Activated gamma-delta T cell treated with Interleukin-2 at 50 U/mL for 16 hours (primary cell): ENCODE measurements at places on chromosomes 3 and 15.

- no peak for DNase-seq
Observed at GRCh38 chr3:24510030-24510648, 15.5 kb upstream of the THRB start.

DNA sequence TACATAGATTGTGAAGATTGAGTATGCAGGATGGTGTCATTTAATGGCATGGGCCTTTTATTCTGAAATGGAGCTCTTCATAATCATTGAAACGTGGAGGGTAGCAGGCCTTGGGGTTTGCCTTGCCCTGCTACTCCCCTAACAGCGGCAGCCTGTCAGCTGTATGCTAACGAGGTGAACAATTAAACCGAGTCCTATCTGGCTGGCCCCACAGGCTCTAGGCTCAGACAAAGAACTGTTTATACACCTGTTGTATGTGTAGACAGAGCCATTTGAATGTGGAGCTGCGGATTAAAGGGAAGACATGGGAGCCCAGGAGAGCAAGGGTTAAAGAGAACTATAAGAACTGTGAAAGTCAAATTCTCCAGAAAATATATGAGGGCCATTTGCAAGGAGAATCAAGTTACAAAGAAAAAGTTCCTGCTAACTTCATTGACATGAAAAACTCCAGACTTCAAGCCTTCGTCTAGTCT is 116.7 kb upstream of the CGNL1 start:
- no peak for DNase-seq

GRCh38 chr3:169628567-169628966 is 34.9 kb downstream of the MECOM start:
- no peak for DNase-seq

DNA sequence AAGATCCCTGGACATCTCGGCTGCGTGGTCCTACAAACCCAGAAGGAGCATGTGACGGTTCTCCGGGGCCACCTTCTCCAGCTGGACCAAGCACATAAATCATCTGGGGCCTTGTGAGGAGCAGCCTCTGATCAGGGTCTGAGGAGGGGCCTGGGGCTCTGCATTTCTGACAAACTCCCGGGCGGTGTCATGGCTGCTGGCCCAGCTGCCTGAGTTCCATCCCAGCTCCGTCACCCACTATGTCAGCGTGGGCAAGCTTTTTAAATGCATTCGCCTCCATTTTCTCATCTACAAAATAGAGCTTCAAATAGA is 126.3 kb upstream of the MEF2A start:
- DNase-seq: no peak

GRCh38 chr3:25783661-25784512 is 644 bp upstream of the NGLY1 start:
- no peak for DNase-seq

GRCh38 chr3:133448478-133449122 is 48.7 kb downstream of the BFSP2 start:
- DNase-seq: no peak

- no peak for DNase-seq
Observed at GRCh38 chr15:101664303-101664913, 12.2 kb upstream of the TM2D3 start.

DNA sequence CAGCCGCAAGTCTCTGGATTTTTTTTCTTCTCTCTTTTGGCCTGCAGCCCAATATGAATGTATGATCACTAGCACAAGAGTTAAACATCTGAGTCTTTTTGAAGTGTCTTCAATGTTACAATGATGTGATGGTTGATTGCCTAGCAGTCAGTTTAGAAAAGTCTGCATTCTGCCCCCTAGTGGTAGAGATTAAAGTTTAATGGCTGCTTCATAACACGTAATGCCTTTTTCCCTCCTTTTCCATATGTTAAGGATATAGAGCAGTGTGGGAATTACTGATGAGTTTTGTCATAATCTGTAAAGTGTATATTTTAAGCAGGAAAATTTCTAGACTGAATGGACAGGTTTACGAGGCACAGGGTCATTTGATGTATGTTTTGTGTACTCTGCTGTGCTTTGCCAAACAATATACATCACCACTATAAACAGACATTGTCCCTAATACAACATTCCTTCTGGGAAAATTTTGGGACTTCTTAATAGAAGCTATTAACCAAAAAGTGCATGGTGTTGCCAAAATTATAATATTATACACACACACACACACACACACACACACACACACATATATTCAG is 1038.5 kb upstream of the NR2F2 start:
- no peak for DNase-seq

- no peak for DNase-seq
Observed at GRCh38 chr3:24829629-24830229, 335.1 kb upstream of the THRB start.

GRCh38 chr3:14508966-14509795 is 31.0 kb downstream of the GRIP2 start:
- DNase-seq: peak; percentile 72

- no peak for DNase-seq
Observed at GRCh38 chr3:176193032-176193730, 1004.1 kb downstream of the TBL1XR1 start.

DNA sequence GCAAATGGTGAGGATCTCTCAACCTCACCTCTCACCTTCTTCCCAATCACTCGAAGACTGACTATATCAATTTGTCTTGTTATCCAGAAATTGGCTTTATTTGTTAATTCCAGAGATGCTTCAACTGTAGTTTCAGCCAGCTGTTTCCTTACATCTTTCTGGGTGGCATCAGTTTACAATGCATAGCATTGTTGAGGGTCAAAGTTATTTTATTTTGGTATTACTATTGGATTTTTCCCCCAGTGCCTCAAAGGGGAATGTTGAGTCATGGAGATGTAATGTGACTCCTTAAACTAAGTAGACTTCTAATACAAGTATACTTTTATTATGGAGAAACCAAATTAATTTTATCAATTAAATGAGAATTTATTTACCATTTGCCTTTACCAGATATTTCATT is 351.6 kb downstream of the TIGIT start:
- no peak for DNase-seq

- no peak for DNase-seq
Observed at GRCh38 chr3:73215901-73216300, 154.4 kb downstream of the EBLN2 start.

GRCh38 chr15:76258460-76258859 is 52.8 kb downstream of the ETFA start:
- no peak for DNase-seq

DNA sequence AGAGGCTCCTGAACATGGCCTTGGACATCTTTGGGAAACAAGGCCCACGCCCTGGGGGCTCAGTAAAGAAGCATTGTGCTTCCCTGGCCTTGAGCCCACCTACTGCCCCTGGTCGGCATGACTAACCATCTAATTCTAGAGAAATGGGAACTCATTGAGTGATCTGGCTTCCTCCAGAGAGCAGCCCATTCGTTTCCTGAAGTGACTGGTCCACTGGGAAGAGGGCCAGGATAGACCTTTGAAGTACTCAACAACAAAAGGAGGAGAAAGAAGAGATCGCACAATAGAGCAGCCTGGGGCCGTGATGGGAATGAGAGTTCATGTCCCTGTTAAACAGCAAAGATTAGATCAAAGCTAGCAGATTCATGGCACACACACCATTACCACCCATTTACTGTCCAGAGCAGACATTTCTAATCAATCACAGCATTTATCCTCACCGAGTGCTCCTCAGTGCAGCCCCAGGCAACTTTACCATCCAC is 514.4 kb upstream of the PROK2 start:
- no peak for DNase-seq

- DNase-seq: no peak
Observed at GRCh38 chr3:97721446-97721845, 43.1 kb upstream of the ARL6 start.

GRCh38 chr15:79218588-79219200 is 63.8 kb upstream of the ANKRD34C start:
- DNase-seq: no peak

- no peak for DNase-seq
Observed at GRCh38 chr3:31918179-31919150, 62.6 kb downstream of the OSBPL10 start.

- DNase-seq: no peak
Observed at GRCh38 chr3:1117843-1118473, 25.1 kb downstream of the CNTN6 start.

- no peak for DNase-seq
Observed at GRCh38 chr3:43699864-43700263, 9.1 kb downstream of the ABHD5 start.

DNA sequence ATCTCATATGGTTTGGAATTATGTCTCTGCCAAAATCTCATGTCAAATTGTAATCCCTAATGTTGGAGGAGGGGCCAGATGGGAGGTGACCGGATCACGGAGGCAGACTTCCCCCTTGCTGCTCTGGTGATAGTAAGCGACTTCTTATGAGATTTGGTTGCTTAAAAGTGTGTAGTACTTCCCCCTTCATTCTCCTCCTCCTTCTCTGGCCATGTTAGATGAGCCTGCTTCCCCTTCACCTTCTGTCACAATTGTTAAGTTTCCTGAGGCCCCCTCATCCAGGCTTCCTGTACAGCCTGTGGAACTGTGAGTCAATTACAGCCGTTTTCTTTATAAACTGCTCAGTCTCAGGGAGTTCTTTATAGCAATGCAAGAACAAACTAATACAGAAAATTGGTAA is 51.1 kb downstream of the NEDD4 start:
- DNase-seq: no peak

DNA sequence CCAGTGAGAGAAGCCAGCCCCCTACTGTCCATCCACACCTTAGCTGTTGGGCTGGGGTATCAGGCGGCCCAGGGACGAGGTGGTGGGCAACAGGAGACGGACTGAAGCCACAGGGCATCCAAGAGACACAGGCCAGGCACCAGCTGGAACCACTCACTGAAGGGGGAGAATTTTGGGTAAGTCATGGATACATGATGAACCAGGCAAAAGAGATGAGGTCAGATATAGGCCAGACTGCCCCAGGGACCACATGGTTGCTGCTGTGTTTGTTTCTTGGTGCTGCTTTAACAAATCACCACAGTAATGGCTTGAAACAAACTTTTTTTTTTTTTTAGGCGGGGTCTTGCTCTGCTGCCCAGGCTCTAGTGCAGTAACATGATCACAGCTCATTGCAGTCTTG is 66.4 kb downstream of the SEMA5B start:
- DNase-seq: no peak

DNA sequence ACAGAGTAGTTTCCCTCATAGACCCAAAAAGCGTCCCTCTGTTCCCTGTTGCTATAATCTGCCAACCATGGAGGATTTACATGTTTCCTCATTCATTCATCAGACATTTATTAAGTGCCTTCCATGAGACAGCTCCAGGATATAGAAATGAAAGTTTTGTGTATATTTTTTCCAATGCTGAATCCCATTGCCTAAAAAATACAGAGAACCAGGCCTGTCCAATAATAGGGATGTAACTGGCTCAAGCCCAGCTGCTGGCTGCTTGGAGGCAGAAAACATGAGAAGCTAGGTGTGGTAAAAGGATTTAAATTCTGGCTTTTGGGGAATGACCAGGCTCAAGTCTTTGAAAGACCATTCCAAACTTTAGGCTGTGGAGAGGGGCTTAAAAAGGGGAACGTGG is 41.5 kb downstream of the RARB start:
- no peak for DNase-seq

DNA sequence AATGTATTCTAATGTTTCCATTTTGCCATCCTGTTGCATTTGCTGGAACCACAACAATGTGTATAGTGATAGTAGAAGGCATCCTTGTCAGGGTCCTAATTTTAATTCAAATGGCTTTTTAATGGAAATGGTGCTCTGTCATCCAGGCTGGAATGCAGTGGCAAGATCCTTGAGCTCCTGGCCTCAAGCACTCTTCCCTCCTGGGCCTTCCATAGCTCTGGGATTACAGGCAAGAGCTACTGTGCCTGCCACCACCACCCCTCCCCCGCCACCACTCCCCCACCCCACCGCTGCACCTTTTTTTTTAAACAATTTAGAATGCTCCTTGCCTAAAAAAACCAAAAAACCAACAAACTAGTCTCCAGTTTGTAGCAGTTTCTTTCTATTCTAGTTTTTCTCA is 15.2 kb upstream of the IQCF6 start:
- DNase-seq: no peak

- no peak for DNase-seq
Observed at GRCh38 chr3:170096342-170096741, 58.5 kb downstream of the GPR160 start.

- no peak for DNase-seq
Observed at GRCh38 chr3:72154391-72155335, 369.7 kb upstream of the PROK2 start.

DNA sequence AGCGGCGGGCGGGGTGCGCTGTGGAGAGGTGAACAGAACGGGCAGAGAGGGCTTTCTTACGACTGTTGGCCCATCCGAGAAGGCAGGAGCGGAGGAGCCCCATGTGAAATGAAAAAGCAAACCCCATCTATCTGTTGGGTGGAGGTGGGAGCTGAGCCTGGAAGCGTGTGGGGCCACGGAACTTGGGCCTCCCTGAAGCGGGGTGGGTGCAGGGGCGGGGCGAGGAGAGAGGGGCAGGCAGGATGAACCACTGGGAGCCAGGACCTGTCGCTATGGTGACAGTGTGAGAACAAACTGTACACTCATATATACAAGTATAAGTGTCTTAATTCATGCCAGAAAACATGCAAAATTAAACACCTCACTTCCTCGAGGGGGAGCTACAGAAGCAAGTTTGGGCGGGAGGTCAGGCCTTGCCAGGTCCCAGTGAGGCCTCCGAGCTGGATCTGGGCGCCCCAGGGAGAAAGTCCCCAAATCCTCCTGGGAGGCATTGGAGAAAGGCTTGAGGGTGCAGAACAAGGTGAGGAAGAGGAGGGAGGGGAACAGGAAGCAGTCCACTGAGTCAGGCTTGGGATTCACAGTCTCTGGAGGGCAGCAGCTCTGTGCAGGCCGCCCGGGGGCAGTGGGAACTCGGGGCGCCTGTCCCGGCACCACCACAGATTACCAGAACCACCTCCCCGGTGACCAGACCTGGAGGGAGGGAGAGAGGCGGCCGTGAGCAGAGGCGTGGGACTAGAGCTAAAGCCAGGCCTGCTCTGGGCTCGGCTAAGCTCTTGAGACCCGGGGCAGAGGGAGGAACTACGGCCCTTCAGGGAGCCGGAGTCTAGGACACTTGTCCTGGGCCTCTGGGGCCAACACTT is 34.8 kb downstream of the RBPMS2 start:
- no peak for DNase-seq

- DNase-seq: no peak
Observed at GRCh38 chr3:31832551-31832950, 148.5 kb downstream of the OSBPL10 start.

- DNase-seq: no peak
Observed at GRCh38 chr3:71244826-71245488, 338.6 kb downstream of the FOXP1 start.

DNA sequence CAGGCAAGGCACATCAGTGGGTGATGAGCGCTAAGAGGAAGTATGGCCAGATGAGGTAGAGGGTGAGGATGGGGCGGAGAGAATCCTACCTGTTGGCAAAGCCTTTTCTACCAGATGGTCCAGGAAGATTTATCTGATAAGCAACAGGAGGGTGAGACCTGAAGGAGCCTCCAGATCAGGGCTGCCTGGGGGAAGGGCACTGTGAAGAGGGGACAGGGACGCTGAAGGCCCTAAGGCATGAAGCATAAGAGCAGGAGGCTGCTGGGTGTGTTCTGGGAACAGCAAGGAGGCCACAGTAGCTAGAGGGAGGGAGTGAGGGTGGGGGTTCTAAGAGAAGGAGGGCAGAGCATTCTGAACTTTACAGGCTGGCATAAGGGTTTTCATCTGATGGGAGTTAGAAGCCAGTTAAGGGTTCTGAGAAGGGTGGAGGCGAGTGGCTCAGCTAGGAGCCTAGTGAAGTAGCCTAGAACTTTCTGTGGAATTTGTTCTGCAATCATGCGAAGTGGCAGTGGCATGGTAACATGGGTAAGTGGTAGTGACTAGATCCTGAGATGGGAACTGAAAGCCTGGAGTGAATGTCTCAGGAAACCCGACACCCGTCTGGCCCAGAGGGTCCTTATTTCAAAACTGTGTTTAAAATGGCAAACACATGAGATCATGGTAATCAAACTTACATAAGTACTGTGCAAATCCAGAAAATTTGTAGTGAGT is 29.9 kb downstream of the CGNL1 start:
- DNase-seq: no peak
